Activated CD4-positive, alpha-beta T cell treated with anti-CD3 and anti-CD28 coated beads, Interleukin-2, amount 10 ng/mL, durations not matched to agents 7 days and 5 days (primary cell): ENCODE measurements at places on chromosomes 13 and 19.

DNA sequence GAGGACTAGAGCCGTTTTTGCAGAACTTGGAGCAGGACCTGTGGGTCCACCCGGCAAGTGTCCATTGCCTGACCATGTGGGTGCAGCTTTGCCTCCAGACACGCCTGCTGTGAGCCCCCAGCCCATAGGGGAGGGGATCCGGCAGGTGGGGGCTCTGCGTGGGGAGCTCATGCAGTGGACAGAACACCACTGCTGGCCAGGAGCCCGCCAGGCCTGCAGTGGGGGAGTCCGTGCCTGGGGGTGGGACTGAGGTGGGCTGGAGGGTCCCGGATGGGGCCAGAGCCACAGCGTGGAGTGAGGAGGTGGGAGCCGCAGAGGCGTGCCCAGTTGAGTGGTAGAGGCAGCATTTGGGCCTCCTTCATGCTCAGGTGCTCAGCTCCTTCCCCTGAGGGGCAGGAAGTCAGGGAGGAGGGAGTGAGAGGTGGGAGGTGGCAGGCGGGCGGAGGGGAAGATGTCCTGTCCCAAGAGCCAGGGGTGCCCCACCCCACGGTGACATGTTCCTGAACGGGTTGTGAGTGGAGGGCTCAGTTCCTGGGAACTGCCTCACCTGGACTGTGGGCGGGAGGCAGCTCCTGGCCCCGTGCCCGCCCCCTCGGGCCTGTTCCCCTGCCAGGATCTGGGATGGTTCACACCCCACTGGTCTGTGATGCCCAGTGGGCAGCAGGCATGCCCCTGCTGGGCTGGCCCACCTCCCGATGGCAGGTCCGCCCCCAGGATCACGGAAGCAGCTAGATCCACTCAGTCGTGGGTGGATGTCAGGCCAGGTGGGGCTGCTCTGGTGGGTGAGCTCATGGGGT, 8.8 kb downstream of the ADAT3 start:
- DNase-seq, result no peak

GRCh38 chr19:13260883-13261653, 110.9 kb downstream of the IER2 start:
- peak; percentile 18 for DNase-seq

DNA sequence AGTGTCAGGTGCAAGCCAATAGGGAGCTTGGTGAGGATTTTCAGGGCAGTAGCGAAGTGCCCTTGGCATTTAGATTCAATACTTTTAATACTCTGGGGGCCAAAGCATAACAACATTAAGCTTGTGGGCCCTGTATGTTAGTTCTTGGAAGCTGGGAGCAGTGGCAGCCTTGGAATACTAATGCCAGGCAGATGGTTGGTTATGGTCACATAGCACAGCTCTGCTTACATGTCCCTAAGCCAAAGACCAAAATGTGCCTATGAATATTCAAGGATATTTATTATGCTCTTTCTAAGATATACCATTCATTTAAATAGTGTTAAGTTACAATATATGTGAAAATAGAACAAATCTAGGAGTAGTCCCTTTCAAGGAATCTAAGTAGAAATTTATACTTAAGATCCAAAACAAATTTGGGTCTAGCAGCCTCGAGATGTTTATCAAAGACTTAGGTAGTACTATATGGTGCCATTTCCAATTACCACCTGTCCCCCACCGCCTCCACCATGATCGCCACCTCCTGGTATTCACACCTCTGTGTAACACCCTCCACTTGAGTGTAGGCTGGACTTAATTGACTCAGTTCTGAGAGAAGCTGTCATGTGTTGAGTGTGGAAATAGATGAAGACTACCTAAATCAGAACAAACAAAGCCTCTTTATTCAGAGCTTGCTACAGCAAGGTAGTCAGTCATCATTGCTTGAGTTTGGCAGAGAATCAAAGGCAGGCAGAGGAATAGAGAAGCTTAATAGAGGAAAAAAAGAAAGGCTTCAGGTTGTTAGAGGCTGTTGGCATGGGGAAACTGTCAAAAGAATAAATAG, 261.0 kb downstream of the GPC5 start:
- DNase-seq, result no peak

GRCh38 chr13:26236296-26236695, 14.2 kb upstream of the RNF6 start:
- no peak for DNase-seq

DNA sequence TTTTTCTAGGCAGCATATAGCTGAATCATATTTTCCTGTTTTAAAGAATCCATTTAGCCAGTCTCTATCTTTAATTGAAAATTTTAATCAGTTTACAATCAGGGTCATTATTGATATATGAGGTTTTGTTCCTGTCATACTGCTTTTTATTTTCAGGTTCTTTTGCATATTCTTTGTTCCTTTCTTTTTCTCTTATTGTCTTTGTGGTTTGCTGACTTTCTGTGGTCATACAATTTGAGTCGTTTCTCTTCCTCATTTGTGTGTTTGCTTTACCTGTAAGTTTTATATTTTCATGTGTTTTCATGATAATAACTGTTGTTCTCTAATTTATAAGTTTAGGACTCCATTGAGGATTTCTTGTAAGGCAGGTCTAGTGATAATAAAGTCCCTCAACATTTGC, 812.6 kb downstream of the DACH1 start:
- no peak for DNase-seq

DNA sequence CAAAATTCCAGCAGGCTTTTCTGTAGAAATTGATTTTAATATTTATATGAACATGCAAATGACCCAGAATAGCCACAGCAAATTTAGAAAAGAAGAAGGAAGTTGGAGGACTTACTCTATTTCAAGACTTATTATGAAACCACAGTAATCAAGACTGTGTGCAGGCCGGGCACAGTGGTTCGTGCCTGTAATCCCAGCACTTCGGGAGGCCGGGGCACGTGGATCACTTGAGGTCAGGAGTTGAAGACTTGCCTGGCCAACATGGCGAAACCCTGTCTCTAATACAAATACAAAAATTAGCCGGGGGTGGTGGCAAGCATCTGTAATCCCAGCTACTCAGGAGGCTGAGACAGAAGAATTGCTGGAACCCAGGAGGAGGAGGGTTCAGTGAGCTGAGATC, 6.0 kb upstream of the FFAR2 start:
- DNase-seq, result no peak

DNA sequence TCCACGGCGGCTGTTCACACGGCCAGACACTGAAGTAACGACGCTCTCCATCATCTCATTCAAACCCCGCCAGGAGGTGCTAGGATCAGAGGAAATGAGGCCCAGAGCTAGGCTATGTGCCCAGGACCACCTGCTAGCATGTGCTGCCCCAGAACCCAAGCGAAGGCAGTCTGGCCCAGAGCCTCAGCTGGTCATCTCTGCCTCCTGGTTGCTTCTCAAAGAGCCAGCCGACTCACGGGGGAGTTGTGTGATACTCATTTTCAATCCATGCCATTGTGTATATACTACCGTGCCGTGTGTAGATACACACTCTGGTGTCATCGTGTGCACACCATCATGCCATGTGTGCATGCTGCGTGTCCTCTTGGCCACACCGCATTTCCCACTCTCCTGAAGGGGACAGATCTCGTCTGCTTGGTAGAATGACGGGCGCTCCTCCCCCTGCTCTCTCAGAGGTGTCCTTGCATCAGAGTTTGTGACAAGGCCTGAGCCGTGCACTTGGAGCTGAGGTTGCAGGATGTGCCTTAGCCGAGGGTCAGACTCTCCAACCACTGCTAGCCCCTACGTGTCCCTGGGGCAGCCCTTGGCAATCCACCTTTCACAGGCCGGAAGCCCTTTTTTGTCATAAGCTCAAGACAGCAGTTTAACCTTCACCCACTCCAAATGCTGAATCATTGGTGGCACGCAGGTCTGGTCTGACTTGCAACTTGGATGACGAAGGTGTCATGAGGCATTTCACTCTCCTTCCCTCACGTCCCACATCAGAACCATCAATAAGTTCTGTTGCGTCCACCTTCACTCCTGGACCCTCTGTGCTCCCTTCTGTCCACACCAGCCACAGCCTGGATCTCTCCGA, 130.4 kb downstream of the CRYL1 start:
- DNase-seq, result no peak

GRCh38 chr19:35928507-35928906, 7.7 kb upstream of the LRFN3 start:
- DNase-seq, result no peak

GRCh38 chr19:48644839-48645619, 958 bp downstream of the CA11 start:
- DNase-seq, result peak; percentile 81

DNA sequence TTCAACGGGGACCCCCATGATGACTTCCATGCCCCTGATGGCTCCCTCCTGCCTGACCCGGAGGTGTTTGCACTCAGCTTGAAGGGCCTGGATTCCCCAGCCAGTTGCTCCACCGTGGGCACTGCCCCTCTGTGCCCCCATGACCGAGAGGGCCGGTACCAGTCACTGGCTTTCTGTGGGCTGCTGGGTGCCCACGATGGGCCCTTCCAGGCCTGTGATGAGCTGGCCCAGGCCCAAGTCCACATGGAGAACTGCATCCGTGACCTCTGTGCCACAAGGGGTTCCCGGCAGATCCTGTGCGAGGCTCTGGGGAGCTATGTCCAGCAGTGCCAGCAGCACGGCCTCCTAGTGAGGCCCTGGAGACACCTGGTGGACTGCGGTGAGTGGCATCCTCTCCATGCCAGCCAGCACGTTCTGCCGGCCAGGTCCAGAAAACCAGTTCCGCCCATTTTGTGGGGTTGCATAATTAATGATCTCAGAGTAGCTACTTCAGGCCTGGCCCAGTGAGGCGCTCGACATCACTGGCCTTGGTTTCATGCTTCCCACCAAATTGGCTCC, 34.9 kb upstream of the FXYD3 start:
- DNase-seq, result no peak

DNA sequence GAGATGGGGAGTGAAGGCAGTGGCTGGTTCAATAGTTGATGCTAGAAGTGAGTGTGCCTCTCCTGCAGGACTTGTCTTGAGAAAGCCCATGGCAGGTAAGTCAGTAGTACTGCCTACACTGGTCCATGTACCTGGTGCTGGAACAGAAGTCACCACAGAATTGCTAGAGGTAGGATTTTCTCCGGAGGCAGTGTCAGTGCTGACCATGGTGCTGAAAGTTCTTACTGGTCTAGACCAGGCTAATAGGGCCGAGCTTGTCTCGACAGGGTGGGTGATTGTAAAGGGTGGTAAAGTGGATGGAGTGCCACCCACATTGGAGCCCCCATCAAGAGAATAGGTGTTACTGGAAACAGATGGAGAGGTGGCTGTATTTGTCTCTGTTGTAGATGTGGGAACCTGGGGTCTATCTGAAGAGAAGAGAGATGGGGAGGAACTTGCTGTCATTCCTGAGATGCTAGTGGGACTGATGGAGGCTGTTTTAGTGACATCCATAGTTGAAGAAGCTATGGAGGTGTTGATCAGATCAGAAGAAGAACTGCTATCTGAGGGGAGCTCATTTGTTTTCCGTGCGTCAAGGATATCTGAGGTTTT, 36.6 kb downstream of the MUC16 start:
- DNase-seq, result peak; percentile 27

GRCh38 chr19:55153652-55154264, 3.8 kb downstream of the TNNI3 start:
- DNase-seq, result no peak

GRCh38 chr13:74133657-74134201, 475 bp downstream of the KLF12 start:
- peak; percentile 90 for DNase-seq

- DNase-seq, result no peak
Observed at GRCh38 chr19:48928164-48929025, 5.1 kb upstream of the DHDH start.

GRCh38 chr19:18985257-18985656, 44.2 kb upstream of the HOMER3 start:
- DNase-seq, result no peak

GRCh38 chr13:21080593-21080891, 19.2 kb upstream of the LATS2 start:
- no peak for DNase-seq

GRCh38 chr19:49361438-49362047, 673 bp downstream of the TEAD2 start:
- no peak for DNase-seq

DNA sequence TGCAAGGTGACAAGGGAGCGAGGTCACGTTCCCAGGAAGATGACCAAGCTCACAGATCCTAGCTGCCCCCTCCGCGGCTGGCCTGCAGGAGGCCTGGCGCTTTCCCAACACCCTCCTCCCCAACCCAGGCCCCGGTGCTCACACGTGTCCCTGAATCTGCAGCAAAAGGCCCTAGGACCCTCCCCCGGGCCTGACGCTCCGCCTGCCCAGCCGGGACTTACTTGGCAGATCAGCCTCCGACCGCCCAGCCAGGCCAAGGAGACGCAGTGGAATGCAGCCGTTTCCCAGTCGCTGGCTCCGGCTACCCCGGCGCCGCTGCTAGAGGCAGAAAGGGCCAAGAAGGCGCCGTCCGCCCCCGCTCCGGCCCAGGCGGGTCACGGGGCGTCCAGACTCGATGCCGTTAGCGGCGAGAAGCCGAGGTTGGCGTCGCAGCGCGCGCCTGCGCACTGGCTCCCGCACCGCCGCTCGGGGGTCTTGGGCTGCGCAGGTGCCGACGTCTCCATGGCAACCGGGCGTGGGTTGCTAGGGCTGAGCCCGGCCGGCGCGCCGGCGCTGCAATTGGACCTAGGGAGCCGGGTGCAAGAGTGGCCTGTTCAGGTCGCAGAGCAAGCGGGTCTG, at the start of gene PNMA8A:
Gene PNMA8A, minus strand, starts transcription at position 448 of the 618 bp plus-strand sequence. CDS start 528 bp downstream, outside the sequence.
- no peak for DNase-seq
